Stomach (tissue), 19 donors: ENCODE measurements at places on chromosomes 12 and 14. TPM values are rescaled to one million over a fixed set of nuclear protein-coding genes. Genes with fewer than 3 reads are reported as not detected.

DNA sequence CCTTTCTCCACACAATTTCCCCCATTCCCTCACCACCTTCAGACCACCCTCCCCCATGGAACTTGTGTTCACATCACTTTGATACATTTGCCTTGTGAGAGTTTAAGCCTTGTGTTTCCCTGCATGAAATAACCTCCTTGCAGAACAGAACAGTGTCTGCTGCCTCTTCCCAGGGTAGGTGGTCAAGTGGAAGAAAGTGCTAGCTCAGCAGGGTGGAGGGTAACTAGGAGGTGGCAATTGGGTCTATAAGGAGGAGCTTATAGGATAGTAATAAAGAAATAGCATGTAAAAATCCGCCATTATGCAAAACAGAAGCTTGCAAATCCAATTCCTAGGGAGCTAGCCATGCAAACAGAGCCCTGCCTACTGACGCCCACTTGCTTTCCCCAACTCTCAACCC lies 13.9 kb upstream of the KRT8 start:
- no peak for DNase-seq

BATF gene
- total RNA-seq, result 2.6 TPM

IFNG-AS1 gene
- not detected for total RNA-seq

UNC79 gene
- total RNA-seq, result 0.45 TPM

DNA sequence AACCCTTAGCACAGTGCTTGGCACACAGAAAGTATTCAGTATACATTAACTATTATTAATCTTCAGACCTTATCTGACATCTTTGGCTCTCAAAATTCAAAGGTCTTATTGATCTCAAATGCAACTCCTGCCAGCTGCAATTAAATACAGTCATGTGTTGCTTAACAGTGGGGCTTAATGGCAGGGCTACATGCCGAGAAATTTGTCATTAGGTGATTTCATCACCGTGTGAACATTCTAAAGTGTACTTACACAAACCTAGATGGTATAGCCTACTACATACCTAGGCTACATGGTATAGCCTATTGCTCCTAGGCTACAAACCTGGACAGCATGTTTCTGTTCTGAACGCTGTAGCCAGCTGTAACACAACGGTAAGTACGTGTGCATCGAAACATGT lies 156.3 kb upstream of the TMCC3 start:
- DNase-seq, result no peak

NEUROD4 gene
- not detected for total RNA-seq

- peak; percentile 77 for DNase-seq
Measured at GRCh38 chr14:67166450-67166853, 22.8 kb upstream of the GARIN2 start.

DNA sequence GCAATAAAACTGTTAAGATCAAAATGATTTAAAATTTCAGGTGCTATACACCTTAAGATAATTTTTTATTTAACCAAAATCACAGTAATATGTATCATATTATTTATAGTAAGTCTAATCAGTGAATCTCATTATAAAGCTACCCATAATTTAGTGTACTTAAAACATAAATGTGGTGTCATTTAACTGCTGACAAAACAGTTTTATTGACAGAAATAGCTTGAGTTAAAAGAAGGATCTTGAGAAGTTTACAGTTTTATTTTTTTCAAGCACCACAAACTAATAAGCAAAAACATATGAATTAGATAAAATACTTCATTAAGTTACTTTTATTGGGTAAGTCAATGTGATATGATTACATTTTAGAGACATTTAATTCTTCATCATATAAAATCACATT lies 400.4 kb downstream of the PRKD1 start:
- DNase-seq, result no peak

C12orf54 gene
- not detected for total RNA-seq

DNA sequence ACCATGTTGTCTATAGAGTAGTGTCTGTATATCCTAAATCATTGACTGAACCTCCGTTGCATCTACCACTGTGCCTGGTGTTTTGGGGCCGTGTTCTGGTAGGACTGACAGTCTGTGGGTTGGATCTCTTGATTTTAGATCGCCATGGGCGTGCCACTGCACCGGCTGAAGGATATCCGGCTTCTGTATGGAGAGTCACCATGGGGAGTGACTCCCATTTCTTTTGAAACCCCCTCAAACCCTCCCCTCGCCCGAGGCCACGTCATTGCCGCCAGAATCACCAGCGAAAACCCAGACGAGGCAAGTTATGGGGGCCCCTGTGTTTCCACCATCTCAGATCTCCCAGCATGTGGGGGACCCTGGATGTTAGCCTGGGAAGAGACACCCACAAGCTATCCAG lies 69.1 kb downstream of the ACACB start:
- no peak for DNase-seq

GRCh38 chr14:29799464-29800095 lies 128.1 kb downstream of the PRKD1 start:
- no peak for DNase-seq

SPX gene
- not detected for total RNA-seq

KCNK13 gene
- not detected for total RNA-seq

DNA sequence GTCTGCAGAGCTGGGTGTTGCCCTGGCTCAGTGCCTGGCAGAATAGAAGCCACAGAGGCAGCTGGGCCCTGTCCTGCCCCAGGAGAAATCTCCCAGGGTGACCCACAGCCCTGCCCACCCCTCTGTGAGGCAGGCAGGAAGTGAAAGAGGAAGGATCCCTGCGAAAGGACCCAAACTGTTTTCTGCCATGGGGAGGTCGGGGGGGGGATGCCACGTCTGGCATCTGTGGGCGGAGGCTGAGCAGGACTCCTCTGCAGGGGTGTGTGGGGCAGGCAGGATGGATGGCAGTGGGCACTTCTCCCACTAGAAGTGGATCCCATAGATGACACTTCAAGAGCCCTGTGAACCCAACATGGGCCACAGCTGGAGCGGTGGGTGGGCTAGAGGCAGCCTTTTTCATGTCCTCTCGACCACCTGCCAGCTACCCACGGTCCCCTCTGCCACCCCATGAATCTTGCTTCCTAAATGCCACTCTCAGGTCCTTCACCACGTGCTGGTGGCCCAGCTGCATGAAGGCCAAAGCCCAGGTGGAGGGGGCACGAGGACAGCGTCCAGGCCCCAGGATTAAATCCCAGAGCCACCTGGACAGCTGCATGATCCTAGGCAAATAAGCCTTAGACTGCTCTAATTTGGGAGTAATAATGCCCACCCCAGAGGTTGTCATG lies 3.6 kb downstream of the PAPLN start:
- DNase-seq, result no peak

OR4E2 gene
- not detected for total RNA-seq

DNA sequence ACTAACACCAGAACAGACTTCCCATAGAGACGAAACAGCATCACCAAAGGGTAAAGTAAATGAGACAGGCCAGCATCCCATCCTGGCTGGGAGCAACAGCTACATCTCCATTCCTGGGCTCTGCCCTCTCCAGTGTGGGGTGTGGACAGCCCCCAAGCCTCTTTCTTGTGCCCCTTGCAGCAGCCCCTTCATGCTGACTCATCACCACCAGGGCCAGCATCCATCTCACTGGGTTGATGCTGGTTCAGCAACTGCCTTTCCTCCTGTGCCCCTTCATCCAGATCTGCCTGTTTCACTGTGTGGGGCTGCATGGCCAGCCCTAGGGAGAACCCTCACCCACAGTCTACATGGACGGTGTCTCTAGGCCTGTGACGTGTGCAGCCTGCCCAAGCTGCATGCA lies 569.1 kb upstream of the TBX3 start:
- DNase-seq, result no peak

GRCh38 chr14:99968191-99968920 lies 96.9 kb upstream of the EVL start:
- peak; percentile 32 for DNase-seq

DNA sequence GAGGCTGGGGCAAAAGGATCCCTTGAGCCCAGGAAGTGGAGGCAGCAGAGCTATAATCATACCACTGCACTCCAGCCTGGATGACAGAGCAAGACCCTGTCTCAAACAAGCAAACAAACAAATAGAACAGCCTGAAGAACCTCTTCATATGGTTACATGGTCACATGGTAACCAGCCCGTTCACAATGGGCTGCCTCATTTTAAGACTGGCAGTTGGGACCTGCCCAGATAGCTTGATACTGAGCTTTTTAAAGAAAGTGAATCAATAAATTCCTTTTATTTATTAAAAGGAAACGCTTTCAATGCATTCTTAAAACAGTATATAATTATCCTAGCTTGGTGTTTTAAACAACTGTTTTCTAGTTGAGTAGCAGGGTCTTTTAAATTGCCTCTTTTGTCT lies 10.5 kb downstream of the MLXIP start:
- no peak for DNase-seq

- DNase-seq, result no peak
Measured at GRCh38 chr12:110858848-110859247, 12.1 kb downstream of the CCDC63 start.

- DNase-seq, result no peak
Measured at GRCh38 chr12:79266343-79267144, 402.0 kb downstream of the SYT1 start.

DNA sequence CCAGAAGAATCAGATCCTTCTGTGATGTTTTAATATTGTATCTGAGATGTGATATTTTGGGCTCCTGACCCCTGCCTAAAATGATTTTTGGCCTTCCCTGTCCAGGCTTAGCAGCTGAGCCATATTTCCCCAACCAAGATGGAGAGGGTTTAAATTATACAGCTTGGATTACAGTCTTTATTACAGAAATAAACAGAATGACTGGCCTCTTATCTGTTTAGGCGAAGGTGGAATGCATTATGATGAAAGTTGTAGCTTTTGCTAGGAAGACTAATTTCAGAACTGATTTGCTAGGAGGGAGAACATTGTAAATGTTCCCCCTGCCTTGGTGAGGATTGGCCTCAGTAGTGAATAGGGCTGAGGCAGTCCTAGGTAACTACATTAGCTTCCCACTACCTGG lies 23.3 kb downstream of the BMAL2 start:
- no peak for DNase-seq

DNA sequence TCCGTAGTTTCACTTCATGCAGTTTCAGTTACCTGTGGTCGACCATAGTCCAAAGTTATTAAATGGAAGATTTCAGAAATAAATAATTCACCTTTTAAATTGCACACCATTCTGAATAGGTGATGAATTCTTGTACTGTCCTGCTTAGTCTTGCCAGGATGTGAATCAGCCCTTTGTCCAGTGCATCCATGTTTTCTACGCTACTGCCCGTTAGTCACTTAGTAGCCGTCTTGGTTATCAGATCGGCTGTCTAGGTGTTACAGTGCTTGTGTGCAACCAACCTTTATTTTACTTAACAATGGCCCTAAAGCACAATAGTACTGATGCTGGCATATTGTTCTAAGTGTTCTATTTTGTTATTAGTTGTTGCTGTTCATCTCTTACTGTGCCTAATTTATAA lies 146.7 kb downstream of the ACSS3 start:
- no peak for DNase-seq

TBPL2 gene
- not detected for total RNA-seq

- no peak for DNase-seq
Measured at GRCh38 chr14:44639781-44640385, 132.8 kb upstream of the FSCB start.

DNA sequence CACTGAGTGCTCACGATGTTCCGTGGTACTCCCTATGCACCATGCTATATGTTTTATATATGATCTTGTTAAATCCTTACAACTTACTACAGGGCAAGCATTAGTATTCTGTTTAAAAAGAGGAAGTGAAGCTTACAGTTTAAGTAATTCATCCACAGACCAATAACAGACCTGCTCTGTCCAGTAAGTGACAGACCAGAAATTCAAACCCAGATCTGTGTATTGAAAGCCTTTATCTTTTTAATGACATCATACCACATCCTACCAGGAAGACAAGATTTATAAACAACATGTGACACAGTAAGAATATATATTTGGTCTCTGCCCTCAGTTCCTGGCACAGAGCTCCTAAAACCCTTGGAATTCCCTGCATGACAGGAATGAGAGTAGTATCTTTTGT lies 206.5 kb downstream of the STXBP6 start:
- no peak for DNase-seq

DNA sequence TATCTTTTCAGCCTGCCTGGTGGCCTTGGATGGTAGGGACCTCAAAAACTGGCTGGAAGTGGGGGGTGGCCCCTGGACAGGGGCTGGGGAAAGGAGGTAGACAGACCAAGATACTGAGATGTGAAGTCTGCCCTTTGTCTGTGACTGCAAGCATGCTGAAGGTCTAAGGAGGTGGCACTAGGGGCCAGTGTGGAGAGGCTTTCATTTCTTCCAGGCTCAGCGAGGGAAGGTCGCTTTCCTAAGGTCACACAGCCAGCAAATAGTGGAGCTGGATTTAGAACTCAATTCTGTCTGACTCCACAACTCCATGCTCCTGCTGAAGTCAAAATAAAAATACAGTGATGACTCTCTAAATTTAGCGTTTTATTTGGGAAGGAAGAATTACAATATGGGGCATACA lies 11.3 kb upstream of the PLBD2 start:
- DNase-seq, result no peak

DNA sequence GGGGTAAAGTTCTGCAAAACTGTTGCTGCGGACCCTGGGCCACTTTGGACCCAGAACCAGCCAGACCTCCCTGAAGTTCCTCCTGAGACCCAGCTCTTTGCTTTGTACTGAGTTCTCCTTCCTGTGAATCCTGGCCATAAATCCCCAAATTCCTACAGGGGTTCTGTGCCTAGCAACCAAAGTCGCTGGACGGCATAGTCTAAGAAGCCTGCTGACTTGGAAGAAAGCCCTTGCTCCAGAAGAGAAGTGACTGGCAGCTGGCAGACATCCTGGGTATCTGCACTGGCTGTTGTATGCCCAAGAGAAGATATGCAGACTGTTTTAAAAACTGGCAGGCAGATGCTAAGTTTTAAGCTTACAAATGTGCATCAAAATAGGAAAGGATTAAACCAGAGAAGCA lies 99.9 kb upstream of the SLC24A4 start:
- no peak for DNase-seq

C14orf39 gene
- total RNA-seq, result not detected

CLEC2A gene
- not detected for total RNA-seq

SERPINA5 gene
- total RNA-seq, result 1.7 TPM

DNAH10 gene
- total RNA-seq, result not detected

GRCh38 chr12:122394626-122395194 lies 27.8 kb downstream of the CLIP1 start:
- DNase-seq, result peak; percentile 12
